ENCODE measurements at places on chromosomes 12 and 14.

DNA sequence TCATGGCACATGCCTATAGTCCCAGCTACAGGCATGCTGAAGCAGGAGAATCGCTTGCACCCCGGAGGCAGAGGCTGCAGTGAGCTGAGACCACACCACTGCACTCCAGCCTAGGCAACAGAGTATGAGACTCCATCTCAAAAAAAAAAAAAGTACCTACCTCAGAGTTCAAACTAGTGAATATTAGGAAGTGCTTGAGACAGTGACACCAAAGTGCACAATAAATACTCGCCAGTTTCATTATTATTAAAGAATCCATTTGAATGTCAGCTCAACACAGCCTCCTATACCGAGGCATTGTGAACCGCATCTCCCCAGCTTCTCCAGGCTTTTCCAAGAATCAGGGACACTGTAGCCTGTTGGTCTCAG lies 5.0 kb downstream of the GAPDH start:
- no peak for DNase-seq

DNA sequence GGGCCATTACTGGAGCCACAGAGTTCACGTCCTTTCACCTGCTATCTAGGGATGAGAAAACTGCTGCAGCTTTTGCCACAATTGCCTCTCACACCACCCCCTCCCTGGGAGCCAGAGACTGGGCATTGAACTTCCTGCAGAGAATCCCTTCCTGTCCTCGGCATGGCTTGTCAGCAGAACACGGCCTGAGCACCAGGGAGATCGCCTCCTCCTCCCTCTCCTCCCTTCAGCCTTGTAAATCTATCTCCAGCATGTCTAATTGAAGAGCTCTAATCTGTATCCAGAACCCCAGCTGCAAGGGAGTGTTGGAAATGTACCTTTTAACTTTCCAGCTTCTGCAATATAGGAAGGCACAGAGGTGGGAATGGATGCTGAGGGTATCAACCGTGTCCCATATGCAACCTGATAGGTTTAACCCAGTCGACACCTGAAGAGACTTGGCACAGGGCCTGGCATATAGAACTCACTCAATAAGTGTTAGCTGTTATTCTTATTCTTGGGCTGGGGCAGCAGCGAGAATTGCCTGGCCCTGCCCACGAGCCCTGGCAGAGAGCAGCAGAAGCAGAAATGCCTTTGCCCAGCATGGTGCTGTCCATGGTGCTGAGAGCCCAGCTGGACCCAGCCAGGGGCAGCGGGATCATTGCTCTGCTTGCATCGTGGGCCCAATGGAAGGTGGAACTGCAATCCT lies 26.8 kb downstream of the TMEM63C start:
- DNase-seq: no peak

DNA sequence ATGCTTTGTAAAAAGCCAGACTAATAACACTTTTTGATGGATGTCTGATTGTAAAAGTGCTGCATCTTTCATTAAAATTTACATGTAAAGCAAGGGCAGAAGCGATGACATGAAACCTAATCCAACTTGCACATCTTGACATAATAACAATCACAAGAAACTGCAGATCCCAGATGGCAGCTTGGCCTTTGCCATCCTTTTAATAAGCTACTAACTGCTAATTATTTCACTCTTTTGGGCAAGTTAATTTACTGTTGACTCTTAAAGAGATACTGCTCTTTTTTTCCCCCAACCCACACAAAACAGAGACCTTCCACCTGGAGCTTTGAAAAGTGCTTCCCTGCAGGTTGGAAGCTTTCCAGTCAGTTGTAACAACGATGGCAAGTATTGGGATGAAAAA lies 137.5 kb downstream of the NRXN3 start:
- no peak for DNase-seq

DNA sequence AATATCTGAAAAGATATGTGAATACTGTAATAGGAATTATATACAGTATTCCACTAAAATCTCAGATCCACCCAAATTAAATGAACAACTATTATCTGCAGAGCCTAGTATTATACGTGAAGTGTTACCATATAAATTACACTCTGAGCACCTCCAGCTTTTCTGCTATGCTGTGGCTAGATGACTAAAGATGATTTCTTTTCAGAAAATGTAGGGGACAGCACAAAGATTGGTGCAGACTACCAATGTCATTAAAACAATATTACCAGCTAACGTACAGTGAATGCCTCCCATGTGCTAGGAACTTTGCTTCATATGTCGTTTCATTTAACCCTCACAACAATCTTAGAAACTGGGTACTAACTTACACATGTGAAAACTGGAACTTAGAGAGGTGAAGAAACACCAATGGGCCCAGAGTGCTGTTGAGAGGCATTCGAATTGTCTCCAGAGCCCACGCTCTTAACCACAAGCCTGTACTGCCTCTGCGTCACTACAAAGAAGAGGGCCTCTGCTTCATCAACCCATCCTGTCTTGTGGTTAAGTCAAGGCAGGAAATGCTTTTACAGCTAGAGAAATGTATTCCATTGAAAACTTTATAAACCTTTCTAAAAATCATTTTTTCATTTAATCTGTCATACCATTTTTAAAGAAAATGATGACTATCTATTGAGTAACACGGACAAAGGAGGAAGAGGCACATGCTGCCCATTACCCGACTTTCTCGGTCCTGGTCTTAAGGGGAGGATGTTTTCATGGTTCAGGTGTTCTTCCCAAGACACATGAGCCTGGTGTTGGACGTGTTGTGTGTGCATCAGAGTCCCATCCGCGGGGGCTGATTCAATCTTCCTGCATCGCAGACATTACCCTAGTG lies 1.3 kb downstream of the GPR65 start:
- no peak for DNase-seq

DNA sequence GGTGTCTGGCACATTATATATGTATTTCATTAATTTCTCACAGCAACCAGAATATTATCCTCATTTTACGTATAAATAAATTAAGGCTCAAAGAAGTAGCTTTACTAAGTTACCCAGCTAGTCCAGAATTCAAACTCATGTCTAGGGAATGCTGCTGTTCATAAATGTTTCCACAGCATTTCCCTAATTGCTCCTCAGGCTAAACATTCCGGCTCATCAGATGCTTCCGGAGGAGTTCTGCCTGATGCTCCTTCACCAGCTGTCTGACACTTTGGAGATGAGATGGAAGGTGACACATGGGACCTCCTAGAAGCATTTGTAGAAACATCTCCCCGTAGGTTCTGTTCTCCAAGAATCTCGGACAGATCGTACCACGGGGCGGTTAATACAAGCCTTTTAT lies 12.1 kb downstream of the KRT85 start:
- DNase-seq: no peak

- no peak for DNase-seq
These were observed 1339.2 kb downstream of the AACS start for GRCh38 chr12:126404293-126404881.

DNA sequence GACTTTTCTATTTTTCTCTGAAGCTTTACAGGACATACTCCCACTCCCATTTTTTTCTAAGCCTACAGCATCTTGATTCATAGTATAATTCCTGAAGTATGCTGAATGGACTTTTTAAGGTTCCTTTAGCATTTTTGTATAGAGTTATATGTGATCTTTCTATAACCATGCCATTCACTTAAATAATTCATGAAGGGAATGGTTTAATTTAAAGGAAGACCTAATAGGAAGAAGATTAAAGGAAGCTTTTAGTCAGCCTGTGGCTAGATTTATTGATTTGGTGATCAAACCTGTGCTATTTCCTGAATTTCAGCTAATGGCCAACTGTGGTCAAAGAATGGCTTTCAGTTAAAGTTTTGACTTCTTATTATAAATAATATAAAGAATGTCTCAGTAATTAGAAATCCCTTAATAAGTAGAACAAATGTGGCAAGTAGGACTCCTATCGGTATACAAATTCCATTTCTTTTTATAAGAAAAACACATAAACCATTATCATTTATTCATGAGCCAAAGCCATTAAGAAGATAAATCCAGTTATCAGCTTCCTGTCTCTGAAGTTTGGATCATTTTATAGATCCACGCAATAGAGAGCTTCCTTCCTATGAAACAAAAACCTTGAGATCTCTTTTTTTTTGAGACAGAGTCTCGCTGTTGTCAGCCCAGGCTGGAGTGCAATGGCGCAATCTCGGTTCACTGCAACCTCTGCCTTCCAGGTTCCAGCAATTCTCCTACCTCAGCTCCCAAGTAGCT lies 4.0 kb upstream of the MAPK1IP1L start:
- no peak for DNase-seq

DNA sequence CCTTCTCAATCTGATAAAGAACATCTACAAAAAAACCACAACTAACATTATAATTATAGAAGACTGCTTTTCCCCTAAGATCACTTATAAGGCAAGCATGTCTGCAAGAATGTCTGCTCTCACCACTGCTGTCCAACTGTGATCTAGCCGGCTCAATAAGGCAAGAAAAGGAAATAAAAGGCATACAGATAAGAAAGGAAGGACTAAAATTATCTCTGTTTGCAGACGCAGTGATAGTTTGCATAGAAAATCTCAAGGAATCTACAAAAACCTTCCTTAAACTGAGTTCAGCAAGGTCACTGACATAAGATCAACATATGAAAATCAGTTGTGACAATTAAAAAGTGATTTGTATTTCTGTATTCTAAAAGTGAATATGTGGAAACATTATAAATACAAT lies 138.0 kb upstream of the EGLN3 start:
- no peak for DNase-seq

- no peak for DNase-seq
These were observed 234.3 kb upstream of the NOS1 start for GRCh38 chr12:117595751-117596150.

GRCh38 chr14:105481886-105482457 lies 4.7 kb upstream of the CRIP1 start:
- DNase-seq: peak; percentile 99

DNA sequence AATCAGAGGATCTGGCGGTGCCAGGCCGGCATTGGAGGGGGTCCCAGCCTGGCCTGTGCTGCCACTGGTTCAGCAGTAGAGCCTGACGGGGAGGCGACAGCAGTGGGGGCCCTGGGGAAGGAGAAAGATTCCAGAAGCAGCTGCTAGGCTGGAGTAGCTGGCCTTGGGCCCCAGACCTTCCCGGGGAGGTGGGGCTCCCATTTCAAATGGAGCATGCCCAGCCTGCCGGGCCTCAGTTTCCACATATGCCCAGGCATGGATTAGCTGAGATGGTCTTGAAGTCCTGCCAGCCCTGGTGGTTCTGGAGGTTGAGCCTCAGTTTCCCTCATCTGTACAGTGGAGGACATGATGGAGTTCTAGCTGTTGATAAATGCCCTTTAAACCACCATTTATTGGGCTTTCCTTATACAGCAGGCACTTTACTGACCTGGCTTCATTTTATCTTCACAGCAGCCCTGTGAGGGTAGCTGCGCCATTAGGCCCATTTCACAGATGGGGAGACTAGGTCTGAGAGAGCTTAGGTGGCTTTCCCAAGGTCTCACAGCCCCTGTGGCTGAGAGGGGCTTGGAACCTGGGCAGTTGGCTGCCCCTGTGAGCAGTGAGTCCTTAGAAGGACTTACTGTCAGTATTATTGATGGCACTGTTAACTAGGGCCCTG lies 21.8 kb downstream of the SH2B3 start:
- no peak for DNase-seq

DNA sequence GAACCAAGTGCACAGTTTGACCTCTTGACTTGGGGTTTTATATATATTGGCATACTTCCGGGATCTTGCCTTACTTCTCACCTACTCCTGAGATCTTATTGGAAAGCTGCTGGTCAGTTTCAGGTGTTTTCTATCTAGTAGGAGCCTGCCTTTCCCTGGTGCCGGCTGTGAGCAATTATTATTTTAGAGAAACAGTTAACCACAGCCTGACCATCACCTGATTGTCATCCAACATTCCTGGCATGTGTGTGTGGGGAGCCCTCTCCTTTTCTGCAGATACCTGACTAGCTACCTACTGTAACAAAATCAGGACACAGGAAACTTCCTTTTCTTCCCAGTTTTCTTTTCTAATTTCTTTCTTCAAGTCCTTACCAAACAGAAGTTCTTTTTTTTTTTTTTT lies 220.4 kb downstream of the ATP23 start:
- DNase-seq: no peak

GRCh38 chr14:75614179-75614578 lies 35.8 kb downstream of the FLVCR2 start:
- no peak for DNase-seq

DNA sequence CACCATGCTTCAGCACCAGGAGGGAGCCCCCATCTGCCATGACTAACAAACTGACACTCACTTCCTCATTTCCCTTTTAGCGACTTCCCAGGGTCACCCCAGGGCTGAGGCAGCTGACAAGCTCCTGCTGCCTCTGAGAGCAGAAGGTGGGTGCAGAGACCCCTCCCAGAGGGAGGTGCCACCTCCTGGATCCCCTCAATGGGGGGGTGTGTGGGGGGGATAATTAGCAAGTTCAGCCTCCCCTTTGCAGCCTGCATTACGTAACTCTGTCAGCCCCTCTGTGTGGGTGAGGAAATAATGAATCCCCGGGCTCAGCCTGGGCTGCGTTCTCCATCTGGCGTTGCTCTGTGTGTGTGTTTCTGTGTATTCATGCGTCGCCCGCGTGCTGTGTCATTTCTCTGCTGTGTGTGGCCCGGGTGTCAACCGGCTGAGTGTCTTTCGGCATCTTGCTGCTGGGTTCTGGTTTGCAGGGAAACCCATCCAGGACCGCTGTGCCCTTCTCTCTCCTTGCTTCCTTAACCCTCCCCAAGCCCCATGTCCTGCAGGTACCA lies 28.0 kb downstream of the NOS1 start:
- DNase-seq: no peak

- no peak for DNase-seq
These were observed 151.4 kb downstream of the SLC35F4 start for GRCh38 chr14:57714487-57714931.

DNA sequence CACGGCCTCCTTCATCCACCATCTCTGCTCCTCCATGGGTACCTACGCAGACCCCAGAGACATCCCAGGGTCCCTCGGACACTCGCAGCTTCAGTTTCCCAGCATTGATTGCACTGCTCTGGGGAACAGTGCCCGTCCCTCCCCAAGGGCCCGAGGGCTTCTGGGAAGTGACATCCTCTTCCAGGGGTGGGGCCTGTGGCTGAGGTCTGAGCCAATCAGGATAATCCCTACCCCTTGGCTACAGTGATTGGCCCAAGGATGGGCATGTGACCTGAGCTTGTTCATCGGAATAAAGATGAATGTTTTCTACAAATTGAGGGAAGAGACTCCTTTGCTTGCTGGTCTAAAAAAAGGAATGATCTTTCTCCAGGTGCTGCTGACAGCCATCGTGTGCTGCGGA lies 37.3 kb upstream of the MYL2 start:
- DNase-seq: no peak

GRCh38 chr12:121240484-121241101 lies 30.7 kb downstream of the P2RX4 start:
- DNase-seq: peak; percentile 79

DNA sequence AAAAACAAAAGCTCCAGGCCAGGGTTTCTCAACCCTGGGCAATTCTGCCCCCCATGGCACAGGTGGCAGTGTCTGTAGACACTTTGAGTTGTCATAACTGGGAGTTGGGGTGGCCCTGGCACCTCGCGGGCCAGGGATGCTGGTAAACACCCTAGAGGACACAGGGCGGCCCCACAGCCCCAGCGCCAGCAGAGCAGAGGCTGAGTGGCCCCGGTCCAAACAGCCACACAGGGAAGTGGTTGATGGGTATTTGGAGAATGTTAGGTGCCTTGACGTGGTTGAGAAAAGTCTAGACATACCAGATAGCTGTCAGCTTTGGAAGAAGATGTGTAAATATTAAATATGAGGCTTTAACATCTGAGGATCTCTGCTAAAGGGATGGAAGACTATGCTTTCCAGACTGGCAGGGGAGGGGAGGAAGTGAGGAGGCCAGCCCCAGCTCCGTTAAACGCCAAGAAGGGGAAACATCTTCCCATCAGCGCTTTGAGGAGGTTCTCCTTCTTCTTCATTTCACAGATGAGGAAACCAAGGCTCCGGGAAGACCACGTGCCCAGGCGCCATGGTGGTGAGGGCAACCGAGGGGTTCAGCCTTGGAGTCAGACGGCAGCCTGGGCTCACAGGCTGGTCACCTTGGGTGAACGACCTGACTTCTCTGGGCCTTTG lies 103.7 kb downstream of the SCARB1 start:
- DNase-seq: no peak
